ENCODE measurements at places on chromosomes 13 and 19. TPM values are rescaled to one million over a fixed set of nuclear protein-coding genes. Genes with fewer than 3 reads are reported as not detected.

The CAPN12 gene
- 5.8 TPM for total RNA-seq

The DACT3 gene
- 2.0 TPM for total RNA-seq

The CD22 gene
- total RNA-seq, result 10.9 TPM

GRCh38 chr13:74550039-74550438, 415.8 kb upstream of the KLF12 start:
- H3K4me1 ChIP-seq, result no peaks in the 10 kb centered on the region
- H3K4me3 ChIP-seq, result no peak overlapping the region
- no peak for DNase-seq
- no peak overlapping the region for H3K27ac ChIP-seq
- no peaks in the 10 kb centered on the region for H3K36me3 ChIP-seq
- no peaks in the 10 kb centered on the region for H3K27me3 ChIP-seq

GRCh38 chr19:53947624-53948023, 15.1 kb upstream of the CACNG8 start:
- no peak for DNase-seq
- peaks cover 3% of the 10 kb centered on the region for H3K27me3 ChIP-seq
- no peaks in the 10 kb centered on the region for H3K4me1 ChIP-seq
- H3K4me3 ChIP-seq, result no peak overlapping the region

DNA sequence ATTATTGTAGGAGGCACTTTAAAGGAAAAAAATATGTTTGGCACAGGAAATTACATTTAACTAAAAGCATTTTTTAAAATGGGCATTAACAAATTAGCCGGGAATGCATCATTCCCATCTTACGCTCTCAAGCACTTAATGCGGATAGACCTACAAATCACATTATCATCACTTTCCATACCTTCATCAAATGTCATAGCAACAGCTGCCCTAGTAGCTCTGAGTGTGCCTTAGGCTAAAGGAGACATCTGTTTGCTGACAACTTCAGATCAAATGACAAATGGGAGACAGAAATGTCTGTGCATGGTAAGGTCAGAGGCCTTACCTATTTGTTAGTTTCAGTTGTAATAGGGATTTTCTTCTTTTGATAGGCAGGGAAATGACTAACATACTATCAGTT, 773.2 kb upstream of the SLC10A2 start:
- H3K27ac ChIP-seq, result no peak overlapping the region
- no peaks in the 10 kb centered on the region for H3K27me3 ChIP-seq
- H3K4me1 ChIP-seq, result no peaks in the 10 kb centered on the region
- no peak for DNase-seq
- no peaks in the 10 kb centered on the region for H3K36me3 ChIP-seq

DNA sequence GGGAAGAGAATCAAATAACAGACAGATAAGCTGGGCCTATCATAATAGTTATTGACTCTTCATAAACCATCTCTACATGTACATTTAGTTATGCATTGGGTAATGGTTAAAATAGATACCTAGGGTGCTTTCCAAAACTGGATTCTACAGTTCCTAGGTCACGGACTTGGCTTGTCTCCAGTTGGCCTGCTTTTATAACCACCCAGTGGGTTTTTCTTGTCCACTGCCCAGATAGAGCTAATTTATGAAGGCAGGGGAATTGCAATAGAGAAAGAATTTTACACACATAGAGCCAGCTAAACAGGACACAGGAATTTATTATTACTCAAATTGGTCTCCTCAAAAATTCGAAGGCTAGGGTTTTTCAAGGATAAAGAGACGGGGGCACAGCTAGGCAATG, 97.3 kb downstream of the FAM216B start:
- H3K4me3 ChIP-seq, result no peak overlapping the region
- H3K4me1 ChIP-seq, result no peaks in the 10 kb centered on the region
- no peaks in the 10 kb centered on the region for H3K27me3 ChIP-seq
- no peak for DNase-seq
- no peaks in the 10 kb centered on the region for H3K36me3 ChIP-seq

DNA sequence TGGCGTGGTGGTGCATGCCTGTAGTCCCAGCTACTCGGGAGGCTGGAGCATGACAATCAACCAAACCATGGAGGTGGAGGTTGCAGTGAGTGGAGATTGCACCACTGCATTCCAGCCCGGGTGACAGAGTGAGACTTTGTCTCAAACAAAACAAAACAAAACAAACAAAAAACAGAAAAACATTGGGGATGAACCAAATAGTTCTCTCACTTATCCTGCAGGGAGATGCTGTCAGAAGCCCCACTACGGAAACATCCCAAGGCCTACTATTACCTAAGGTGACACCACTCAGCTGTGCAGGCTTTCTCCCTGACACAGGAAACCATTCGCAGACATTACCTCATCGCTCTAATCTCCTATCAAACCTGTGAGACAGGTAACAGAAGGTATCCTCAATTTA, 113.5 kb downstream of the FOXO1 start:
- no peak overlapping the region for H3K27ac ChIP-seq
- no peaks in the 10 kb centered on the region for H3K4me1 ChIP-seq
- no peak overlapping the region for H3K4me3 ChIP-seq
- H3K36me3 ChIP-seq, result no peaks in the 10 kb centered on the region
- no peaks in the 10 kb centered on the region for H3K27me3 ChIP-seq
- no peak for DNase-seq

Data from Peyer's patch (tissue), 4 donors.